GM04503 (cell line): ENCODE measurements at places on chromosomes 2 and 18.

GRCh38 chr2:70531419-70532086 is 22.1 kb downstream of the TGFA start:
- no peak for DNase-seq

DNA sequence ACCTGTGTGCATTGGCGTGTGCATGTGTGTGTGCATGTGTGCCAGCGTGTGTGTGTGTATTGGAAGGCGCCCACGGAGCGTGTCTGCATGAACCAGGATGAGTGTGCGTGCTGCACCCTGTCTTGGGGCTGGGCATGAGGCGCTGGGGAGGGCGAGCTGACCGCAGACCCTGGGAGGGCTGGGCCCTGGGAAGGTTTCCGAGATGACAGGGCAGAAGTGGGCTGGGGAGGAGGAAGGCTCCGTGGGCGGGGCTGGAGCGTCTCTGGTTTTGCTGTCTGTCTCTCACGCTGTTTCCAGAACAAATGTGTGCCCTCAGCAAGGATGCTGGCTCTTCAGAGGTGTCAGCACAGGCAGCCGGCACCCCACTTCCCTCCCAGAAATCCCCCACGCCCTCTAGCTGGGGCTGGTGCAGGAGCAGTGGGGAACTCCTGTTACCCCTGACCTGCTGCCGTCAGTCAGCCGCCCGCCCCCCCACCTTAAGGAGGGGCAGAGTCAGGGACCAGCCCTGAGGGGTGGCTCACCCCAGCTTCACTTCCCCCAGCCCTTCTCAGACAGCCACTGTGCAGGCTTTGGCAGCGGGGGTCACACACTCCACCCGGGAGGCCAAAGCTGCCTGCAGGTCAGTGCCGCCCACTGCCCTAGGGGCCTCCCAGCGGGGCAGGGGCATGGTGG is at the start of gene GPR35:
GPR35 (plus strand) TSS at position 531 of the 672 bp plus-strand sequence. CDS start 4,473 bp downstream, outside the sequence.
- DNase-seq, result peak; percentile 30

DNA sequence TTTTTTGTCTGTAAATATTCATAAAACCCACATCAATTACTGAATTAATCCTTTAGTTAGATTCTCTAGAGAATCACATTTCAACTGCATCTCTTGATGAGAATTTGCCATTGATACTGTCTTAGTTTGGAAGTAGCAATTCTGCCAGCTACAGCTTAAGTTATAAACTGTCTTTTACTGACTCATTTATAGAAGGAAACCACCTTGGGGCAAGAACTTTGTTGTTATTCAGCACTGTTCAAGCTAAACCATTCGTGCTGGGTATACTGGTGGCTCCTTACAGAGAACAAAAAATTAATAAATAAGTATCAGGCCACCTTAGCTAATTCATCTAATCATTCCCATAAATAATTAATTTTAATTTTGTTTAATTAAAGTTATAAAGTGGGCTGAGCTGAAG is 1082.6 kb upstream of the CELF4 start:
- DNase-seq, result no peak

DNA sequence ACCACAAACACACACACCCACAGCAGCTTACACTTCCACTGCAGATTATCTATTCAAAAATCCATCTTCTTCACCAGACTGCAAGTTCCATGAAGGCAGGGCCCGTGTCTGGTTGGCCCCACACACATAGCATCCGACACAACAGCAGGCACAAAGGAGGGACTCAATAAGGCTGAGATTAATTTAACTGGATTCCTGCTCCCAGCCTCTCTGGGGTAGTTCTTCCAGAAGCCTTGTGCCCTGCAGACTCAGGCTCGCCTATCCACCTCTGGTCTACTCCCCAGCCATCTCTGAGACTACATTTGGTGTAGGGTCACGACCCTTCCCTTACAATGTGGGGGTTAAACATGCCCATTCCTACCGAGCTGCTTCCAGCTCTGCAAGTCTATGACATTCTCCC is 57.7 kb downstream of the TRABD2A start:
- no peak for DNase-seq

DNA sequence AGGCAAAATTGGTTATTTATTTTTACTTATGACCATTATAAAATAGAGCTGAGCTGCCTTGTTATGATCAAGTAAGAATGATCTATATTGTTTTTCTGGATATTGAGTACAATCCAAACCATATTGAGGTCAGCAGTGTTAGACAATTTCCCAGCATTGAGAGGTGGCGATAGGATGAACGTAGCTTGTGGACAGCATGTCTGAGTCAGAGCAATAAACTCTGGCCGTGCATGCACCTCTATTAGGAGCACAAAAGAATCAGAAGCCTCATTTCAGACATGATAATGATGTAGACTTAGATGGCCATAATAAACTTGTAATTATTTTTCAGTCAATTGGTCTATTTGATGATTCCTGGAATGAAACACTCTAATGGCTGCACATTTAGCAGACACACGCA is 491.6 kb downstream of the RIT2 start:
- DNase-seq, result no peak

GRCh38 chr2:603427-603826 is 73.8 kb downstream of the TMEM18 start:
- no peak for DNase-seq

GRCh38 chr2:235911125-235911524 is 257.1 kb downstream of the GBX2 start:
- no peak for DNase-seq

DNA sequence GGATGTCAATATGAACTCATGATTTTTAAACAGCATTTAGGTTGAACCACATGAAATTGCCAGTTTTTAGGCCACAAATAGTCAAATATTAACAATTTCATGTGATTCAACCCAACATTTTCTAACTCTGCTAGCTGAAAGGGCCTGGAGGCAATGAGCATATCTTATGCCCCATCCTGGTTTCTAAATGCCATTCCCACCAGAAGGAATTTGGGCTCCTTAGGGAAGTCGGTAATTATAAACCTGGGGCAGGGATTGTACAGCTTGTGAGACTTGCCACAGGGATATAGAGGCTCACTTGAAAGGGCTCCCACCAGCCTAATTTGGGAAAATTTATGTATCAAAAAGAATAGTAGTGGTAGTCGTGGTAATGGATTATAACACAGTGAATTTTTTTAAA is 178.4 kb upstream of the ALPP start:
- no peak for DNase-seq

- DNase-seq, result no peak
These were observed 23.7 kb upstream of the ROCK2 start for GRCh38 chr2:11368059-11368572.

GRCh38 chr2:188623995-188624643 is 332.4 kb downstream of the GULP1 start:
- DNase-seq, result peak; percentile 32

DNA sequence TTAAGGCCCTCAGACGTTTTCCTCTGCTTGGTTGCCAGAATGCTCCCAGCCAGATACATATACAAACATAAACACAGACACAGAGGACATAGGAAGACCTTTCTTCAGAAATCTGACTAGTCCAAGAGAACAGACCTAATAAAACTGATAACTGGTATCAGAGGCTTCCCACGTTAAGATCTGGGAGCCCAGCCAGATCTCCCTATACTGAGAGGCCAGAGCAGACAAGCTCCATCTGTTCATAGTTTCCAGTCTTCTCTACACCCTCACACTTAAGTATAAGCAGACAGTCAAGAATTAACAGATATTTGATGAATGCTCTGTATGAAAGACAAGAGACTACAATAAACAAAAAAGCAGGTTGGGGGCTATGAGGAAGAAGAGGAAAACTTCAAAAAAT is 240.5 kb upstream of the CHAC2 start:
- DNase-seq, result no peak

- no peak for DNase-seq
These were observed 85.8 kb upstream of the MSH6 start for GRCh38 chr2:47697000-47697601.
